ENCODE measurements at places on chromosomes 16 and 17.
A peak's percentile ranks its signal among the peaks of the same experiment; 100 is the strongest.

- peak; percentile 15 for DNase-seq
Measured at GRCh38 chr16:74608944-74609343, 2.0 kb upstream of the GLG1 start.

- peak; percentile 10 for DNase-seq
Measured at GRCh38 chr17:5758651-5759050, 174.3 kb upstream of the NLRP1 start.

DNA sequence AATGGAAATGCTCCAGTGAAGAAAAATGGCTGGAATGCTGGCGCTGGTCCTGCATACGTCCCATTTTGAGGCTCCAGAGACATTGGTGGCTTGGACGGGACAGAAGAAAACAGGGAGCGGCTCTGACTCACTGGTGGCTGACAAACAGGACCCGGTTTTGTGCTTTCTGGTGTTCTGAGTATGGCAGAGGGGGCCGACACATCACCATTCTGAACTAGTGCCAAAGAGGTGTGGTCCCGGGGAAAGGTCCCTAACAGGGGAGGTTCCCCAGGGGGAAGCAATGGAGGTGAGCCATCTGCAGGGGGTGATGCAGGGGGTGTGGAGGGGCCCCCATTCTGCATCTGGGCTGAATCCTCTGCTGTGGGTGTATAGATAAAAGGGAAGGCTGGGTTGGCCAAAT, 8.3 kb downstream of the ANKRD40 start:
- no peak for DNase-seq

- DNase-seq, result no peak
Measured at GRCh38 chr16:13633391-13633861, 286.5 kb upstream of the ERCC4 start.

GRCh38 chr17:81387100-81388090, 7.9 kb upstream of the BAHCC1 start:
- DNase-seq, result peak; percentile 47

DNA sequence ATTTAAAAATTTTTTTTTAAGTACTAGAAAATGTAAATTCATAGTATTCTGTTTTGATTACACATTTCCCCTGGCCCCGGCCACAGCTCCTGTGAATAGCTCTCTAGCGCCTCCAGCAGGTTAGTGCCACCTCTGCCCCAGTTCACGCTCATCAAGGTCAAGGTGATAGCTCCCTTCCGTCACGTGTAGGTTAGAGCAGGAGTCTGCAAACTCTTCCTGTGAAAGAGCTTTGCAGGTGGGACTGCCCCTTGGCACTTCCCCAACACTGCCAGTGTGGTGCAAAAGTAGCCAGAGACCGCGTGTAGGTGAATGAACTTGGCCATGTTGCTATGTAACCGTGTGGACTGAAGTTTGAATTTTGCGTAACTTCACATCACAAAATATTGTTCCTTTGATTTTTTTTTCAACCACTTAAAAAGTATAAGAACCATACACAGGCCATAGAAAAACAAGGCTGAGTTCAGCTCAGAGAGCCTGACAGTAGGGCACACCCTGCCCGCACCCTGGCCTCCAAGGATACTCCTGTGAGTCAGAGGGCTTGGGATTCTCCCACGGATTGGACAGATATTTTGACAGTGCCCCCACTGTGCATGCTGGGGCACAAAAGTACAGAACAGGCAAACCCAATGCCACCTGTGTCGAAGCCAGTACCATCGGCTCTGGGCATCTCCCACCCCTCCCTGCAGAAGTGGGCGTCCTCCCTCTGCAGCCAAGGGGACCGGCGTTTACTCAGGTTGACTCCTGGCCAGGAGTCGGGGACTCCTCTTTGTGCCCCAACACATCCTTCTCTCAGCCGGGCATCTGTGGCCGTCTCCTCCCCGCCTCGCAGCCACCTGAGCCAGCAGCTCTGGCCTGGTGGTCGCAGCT, 92.0 kb upstream of the CHMP6 start:
- peak; percentile 84 for DNase-seq

GRCh38 chr16:27303256-27304100, 10.3 kb upstream of the IL4R start:
- no peak for DNase-seq

GRCh38 chr17:27206447-27206846, 87.5 kb upstream of the WSB1 start:
- DNase-seq, result no peak

DNA sequence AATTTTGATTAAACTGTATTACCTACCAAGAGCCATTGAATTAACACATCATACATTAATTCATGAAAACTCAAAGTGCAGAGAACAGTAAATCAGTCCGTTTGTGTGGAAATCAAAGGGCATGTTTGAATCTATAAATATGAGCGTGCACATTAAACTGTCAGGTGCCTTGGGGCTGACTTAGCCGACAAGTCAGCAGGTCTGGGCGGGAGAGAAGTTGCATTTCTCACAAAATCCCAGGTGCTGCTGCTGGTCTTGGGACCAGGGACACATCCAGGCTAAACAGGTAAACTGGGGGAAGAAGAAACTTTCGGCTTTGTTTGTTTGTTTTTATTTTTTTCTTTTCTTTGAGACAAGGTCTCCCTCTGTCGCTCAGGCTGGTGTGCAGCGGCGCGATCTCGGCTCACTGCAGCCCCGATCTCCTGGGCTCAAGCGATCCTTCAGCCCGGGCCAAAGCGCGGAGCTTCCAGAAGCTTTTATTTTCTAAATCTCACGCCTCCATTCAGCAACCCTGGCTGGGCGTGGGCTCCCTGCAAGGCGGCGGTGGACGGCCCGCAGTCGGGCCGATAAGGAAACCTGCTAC, 213.9 kb downstream of the MRTFB start:
- DNase-seq, result peak; percentile 59

DNA sequence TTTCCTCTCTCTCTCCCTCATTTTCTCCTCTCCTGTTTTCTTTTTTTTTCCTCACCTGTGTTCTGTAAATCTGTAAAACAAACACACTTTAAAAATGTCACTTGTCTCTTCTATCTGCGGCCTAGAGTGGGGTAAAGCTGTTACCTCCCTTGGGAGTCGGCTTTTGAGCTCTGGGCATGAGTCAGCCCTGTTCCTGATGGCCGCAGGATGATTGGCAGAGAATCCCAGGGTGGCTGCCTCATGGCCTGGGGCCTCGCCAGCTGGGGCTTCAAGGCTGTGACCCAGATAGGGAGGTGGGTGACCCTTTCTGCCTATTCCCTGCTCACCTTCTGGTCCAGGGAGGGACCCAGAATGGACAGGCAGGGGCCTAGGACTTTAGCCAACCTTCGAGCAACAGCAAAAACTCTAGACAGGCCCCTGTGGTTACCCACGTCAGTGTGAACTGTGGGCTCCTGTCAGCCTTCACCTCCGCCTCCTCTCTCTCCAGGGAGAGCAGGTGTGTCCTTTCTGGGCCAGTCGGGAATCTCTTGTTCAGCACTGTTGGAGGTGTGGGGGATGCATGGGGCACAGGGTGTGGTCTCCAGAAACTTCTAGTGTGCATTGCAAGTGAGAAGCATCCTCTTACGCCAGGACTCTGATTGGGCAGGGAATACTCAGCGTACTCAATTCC, 87.4 kb downstream of the RAP1GAP2 start:
- no peak for DNase-seq

DNA sequence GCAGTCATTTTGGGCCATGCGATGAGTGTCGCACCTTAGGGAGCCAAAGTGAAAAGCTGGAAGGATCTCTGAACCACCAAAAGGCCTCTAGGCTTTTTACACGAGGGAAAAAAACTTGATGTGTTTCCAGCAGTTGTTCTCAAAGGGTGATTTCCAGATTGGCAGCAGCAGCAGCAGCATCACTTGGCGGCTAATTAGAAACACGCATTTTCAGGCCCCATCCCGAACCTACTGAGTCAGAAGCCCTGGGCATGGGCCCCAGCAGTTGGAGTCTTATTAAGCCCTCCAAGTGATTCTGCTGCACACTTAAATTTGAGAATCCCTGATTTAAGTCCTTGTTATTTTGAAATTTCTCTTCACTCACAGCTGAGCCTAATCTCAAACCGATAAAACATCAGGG, 25.3 kb upstream of the PYY start:
- no peak for DNase-seq

GRCh38 chr16:56470232-56470631, 18.9 kb downstream of the OGFOD1 start:
- no peak for DNase-seq

DNA sequence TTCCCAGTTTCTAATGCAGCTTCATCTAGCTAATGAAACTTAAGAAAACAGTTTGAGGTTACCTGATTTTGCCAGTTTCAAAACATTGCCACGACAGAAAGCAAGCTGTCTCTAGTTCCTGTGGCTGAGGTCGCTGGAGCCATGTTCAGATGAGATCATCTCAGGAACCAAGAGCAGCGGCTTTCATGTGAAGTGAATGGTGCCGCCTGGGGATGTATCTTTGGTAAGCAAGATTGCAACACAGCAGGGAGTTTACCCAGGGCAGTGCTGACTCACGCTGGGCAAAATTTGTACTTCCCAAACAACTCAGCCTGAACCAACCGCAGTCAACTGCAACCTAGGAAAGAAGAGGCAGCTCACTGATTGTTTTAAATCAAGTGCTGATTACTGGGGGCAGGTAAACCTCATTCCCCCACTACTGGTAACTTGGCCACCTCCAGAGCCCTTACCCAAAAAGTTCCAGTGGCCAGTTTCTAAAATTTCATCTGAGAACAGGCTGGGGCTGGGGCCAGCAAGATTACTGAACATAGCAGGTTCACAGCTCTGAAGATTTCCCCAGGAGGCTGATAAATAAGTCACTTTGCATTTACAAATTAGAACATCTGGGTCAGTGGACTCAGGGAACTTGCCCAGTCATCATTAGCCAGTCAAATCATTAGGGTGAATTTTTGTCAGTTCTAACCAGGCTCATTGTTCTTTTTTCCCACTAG, at the start of gene RFFL:
Gene RFFL (minus strand): TSS at position 194 of the 710 bp plus-strand sequence. CDS start 37,154 bp downstream, outside the sequence.
- DNase-seq, result peak; percentile 94

DNA sequence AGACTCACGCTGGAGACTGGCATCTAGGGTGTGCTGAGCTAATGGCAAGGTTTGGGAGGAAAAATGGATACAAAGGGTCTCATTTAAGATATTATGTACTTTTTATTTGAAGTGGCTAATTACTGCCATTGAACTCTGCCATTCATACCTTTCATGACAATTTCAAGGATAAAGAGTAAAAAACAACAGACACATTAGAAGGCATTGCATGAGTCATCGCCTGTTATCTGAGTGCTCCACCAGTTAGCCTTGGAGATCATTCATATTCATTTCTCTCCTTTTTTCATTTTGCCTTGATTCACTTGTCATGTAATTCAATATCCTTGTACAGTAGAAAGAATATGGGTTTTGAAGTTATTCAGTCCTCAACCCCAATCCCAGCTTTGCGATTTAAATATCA, 109.5 kb downstream of the CDH8 start:
- no peak for DNase-seq

DNA sequence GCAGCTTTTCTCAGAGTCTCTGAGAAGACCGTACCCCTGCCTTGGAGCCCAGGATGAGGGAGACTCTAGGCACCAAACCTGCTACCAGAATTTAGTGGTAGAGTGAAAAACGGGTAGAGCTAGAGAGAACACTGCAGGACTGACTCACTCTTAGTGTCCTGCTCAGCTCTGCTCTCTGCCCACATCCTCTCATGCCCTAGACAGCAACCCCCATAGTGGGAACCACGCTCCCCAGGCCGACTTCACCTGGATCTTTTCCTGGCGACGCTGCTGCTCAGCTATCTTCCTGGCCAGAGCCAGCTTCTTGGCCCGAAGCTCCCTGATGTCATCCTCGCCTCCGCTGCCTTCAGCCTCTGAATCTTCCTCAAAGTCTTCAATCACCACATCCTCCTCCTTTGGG, 26.7 kb downstream of the HIC1 start:
- no peak for DNase-seq

- no peak for DNase-seq
Measured at GRCh38 chr17:8476741-8477140, 41.1 kb downstream of the NDEL1 start.

DNA sequence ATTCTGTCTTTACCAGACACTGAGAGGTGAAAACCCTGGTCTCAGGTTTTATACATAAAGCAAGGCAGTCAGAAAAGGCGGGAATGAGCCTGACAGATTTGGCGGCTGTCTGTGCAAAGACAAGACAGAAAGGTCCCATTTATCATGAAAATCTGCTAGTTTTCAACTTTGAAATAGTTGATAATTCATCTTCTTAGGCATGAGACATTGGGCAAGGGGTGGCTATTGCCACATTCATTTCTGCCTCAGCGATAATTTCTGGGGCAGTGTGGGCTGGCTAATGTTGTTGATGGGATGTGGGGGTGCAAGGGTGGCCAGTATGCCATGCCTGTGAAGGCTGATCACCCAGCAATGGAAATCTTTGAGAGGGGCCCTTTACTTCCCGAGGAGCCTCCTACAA, 173.8 kb upstream of the RPH3AL start:
- DNase-seq, result no peak

GRCh38 chr16:83470416-83470815, 337.4 kb upstream of the HSBP1 start:
- no peak for DNase-seq

DNA sequence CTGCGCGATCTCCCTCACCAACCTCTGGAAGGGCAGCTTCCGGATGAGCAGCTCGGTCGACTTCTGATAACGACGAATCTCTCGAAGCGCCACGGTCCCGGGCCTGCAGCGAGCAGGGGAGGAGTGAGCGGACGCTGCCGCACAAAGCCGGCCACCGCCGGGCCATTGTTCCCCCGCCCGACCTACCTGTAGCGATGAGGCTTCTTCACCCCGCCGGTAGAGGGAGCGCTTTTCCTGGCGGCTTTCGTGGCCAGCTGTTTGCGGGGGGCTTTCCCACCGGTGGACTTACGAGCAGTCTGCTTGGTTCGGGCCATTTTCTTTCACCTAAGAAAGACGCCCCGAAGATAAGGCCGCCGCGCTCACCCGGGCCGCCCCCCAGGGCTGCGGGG, 5.8 kb upstream of the UNK start:
- DNase-seq, result no peak

GRCh38 chr16:55222486-55222885, 101.5 kb upstream of the IRX6 start:
- no peak for DNase-seq

GRCh38 chr17:16517477-16517876, 25.5 kb upstream of the LRRC75A start:
- DNase-seq, result no peak

DNA sequence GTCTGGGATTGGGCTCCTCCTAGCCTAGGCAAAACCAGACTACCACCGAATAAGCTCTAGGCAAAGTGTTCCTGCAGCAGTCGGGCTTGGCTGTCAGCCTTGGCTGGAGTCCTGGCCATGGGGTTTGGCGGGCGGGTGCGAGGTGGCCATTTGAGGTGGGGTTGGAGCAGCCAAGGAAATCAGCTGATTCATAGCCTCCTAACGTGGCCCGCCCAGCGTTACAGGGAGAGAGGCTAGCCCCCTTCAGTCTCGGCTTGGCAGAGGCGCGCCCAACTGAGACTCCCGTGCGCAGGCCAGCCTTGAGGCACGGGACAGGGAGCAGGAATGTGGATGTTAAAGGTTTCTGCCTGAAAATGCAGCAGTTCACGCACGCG, 1.9 kb downstream of the PMP22 start:
- DNase-seq, result no peak

Data from stimulated activated CD4-positive, alpha-beta T cell treated with anti-CD3 and anti-CD28 coated beads, Interleukin-1b, Interleukin-23, amount 100 ng/mL, for 48 hours (primary cell).